Activated CD4-positive, alpha-beta T cell treated with anti-CD3 and anti-CD28 coated beads for 36 hours (primary cell): ENCODE measurements at places on chromosomes 1 and 21.

GRCh38 chr1:212437179-212437798 lies 4.6 kb downstream of the NENF start:
- DNase-seq = peak; percentile 21

DNA sequence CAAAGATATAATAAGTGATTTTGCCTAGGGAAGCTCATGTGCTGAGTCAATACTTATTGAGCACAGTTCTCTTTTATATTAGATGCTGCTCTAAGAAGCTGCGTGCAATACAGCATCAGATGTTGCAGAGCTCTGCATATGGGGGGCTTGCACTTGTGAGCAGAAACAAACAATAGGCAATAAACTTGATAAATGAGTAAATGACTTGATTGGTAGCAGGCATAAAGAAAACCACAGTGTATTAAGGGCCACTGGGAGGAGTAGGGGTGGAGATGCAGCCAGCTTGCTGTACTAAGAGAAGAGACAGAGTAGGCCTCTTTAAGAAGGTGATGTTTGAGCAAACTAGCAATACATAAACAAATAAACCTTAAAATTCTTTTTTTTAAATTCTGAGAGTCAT lies 598.5 kb upstream of the ADAMTS5 start:
- DNase-seq = no peak

GRCh38 chr1:27648602-27649305 lies 13.8 kb upstream of the FGR start:
- DNase-seq = no peak

DNA sequence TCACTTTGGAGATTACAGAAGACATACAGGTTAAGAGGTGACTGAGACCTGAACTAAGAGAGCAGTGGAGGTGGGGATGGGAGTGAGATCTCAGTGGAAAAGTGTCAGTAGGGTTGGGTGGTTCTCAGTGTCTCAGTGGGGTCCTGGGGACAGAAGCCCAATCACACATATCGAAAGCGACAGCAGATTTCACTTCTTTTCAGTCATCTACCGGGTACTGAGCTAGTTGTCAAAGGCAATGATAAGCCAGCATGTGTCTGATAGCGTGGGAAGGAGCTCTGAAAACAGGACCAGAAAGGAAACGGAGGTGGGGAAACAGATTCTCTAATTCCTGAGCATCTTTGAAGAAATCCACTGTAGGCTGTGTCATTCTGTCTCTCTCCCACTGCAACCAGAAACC lies 59.5 kb downstream of the RHOU start:
- peak; percentile 62 for DNase-seq

DNA sequence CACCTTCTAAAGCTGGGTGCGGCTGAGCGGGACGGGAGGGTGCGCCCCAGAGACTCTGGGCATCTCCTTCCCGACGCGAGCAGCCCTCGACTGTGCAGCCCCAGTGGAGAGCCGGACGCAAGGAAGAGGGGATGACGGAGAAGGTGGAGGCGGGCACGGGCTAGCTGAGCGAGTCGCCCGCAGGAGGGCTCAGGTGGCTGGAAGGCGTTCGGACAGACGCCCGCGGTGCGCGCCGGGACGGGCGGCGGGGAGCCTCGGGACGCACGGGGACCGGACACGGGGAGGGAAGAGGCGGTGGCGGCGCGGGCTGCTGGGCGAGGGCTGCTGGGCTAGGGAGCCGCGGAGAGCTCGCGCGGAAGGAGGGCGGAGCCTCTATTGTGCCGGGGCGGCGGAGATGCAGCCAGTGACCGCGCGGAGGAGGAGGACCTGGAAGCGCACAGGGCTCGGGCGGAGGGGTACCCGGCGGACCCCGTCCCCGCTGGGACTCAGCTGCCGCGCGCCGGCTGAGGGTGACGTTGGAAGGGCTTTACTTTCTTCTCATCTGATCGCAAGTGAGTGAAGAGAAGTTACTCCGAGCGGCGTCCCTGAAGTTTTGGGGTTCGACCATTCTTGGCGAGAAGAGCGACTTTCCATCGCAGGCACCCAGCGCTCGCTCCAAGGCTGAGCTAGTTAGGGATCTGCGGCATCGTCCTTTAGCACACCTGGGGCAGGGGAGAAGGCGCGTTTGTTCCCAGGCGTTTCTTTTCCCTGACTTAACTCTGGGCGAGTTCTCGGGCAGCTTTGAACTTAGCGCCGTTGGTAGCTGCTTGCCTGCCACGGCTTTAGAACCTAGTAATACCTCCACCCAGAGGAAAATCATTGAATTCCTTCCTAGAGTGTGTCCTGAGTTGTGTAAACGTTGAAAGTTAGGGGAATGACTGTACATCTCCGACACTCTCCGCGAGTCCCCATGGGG lies at the start of gene OLFML2B:
Gene OLFML2B (minus strand): TSS at position 323 of the 955 bp plus-strand sequence. CDS start 439 bp downstream, outside the sequence.
- DNase-seq = peak; percentile 70

- no peak for DNase-seq
Observed at GRCh38 chr1:234833118-234833517, 223.1 kb upstream of the IRF2BP2 start.
